Stimulated activated CD4-positive, alpha-beta T cell treated with anti-CD3 and anti-CD28 coated beads, TNF-alpha, amount 100 ng/mL, for 48 hours (primary cell): ENCODE measurements at places on chromosomes 5 and 9.

- DNase-seq = no peak
Observed at GRCh38 chr5:96297290-96297689, 135.8 kb downstream of the PCSK1 start.

DNA sequence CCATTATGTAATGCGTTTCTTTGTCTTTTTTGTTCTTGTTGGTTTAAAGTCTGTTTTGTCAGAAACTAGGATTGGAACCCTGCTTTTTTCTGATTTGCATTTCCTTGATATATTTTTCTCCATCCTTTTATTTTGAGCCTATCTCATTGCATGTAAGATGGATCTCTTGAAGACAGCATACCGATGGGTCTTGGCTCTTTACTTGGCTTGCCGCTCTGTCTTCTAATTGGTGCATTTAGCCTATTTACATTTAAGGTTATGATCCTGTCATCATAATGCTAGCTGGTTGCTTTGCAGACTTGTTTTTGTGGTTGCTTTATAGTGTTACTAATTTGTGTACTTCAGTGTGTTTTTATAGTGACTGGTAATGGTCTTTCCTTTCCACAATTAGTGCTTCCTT lies 13.3 kb upstream of the CDKN2B start:
- no peak for DNase-seq

GRCh38 chr9:93697352-93698139 lies 121.2 kb downstream of the PHF2 start:
- DNase-seq = no peak

DNA sequence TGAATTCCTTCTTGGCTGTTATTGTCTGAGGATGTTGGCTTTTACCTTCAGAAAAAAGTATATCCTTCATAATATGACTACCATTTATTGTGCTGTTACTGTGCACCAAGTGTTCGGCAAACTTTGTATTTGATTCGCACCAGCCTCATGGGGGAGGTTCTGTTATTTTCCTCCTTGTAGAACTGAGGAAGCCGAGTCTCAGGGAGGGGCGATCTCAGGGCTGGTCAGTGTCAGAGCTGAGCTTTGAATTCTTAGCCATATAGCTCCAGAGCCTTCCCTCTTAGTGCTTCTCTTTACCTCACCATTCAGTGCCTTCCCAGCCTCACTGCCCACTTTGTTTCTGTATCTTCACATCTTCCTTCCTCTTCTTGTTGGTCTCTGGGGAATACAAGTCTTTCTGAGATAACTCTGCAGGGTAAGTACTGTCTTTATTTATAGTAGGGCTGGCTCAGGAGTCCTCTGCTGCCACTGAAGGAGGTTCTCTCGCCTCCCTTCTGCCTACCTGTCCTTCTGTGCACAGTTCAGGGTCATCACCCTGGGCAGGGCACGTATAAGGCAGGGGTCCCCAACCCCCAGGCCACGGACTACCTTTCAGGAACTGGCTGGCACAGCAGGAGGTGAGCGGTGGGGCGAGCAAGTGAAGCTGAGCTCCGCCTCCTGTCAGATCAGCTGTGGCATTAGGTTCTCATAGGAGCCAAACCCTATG lies 48.4 kb downstream of the GALNT10 start:
- no peak for DNase-seq

DNA sequence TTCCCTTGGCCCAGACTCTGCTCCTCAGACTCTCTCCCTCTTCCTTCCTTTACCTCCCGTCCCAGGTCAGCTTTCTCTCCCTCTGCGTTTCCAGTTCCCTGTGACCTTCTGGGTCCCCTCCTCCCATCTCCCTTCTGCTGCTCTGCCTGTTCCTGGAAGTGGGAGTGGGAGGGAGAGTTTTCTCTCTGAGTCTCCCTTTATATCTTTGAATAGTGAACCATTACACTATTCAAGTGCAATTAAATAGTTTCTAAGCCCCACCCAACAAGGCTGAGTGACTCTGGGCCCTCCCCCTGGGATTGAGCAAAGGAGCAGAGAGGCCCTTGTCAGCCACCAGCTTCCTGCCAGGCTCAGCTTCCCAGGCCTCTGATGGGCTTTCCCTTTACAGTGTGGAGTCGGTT lies 34.8 kb downstream of the THBS4 start:
- DNase-seq = no peak
